Left kidney (tissue), 8 donors: ENCODE measurements at places on chromosomes 2 and 18. TPM values are rescaled to one million over a fixed set of nuclear protein-coding genes. Genes with fewer than 3 reads are reported as not detected.

DNA sequence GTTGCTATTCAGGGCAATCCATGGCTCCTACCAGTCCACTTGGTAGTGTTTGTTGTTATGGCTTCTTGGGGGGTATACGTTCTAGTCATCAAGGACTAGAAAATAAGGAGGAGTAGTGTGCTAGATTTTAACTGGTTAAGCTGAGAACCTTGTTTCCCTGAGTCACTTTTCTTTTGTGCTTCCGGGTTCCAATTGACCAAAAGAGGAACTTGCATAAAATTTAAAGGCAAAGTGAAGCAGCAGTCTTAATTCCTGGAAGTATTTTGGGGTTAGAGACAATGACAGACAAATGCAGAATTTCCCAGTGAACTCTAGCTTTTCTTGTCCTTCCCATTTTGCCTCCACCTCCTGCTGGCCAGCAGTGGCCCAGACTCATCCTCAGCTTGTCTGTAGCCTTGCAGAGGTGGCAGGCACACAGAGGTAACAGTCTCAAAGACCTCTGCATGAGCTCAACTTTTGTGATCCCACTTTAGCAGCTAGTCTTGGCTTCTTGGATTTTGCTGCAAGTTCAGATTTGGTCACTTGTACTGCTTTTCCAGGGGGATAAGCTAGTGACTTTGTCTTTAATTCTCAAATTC is 1105.8 kb upstream of the NXPH2 start:
- DNase-seq, result no peak

DNA sequence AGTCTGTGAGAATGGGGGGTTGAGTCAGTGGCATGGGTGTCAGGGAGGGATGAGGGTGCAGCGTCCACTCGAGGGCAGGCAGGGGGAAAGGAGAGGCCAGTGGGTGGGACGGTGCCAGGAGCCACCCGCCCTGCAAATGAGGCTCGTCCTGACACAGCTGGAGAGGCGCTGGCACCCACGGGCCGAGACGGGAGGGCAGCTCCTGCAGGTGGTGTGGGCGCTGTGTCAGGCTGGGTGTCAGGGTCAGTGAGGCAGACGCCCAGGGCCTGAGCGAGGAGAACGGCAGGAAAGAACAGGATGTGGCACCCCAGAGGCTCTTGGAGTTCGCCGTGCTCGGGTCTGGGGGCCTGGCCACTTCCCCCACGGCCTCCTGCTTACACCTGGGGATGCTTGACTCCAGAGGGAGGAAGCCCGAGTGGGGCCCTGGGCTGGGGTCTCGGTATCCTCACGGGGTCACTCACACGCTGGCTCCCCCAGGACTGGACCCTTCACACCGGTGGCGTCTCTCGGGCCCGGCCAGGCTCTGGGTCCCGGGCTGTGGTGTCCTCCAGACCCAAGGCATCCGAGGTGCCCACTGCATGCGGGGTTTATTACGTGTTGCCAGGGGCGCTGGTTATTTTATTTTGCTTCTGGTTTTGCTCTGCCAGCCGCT is 130.5 kb upstream of the CTDP1 start:
- DNase-seq, result no peak

DNA sequence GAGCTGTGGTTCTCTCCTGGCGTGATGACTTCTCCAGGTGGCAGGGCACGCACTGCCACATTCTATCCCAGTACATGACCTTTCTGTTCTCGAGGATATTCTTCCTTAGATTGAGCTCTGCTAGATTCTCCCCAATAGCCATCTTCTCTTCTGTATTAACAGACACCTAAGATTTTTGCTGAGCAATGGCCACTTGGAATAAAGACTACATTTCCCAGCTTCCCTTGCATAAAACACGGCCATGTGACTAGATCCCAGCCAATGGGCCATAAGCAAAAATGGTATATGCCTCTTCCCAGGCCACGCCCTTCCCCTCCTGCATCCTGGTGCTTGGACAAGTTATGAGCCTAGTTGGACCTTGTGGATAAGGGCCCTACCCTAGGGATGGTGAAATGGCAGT is 82.1 kb downstream of the EIF2AK3 start:
- no peak for DNase-seq

GRCh38 chr2:95337829-95338228 is 40.7 kb downstream of the KCNIP3 start:
- no peak for DNase-seq

- no peak for DNase-seq
These were observed 640.2 kb upstream of the SLC39A10 start for GRCh38 chr2:195016841-195017240.

- peak; percentile 26 for DNase-seq
These were observed 56.9 kb downstream of the DYSF start for GRCh38 chr2:71510196-71510807.

DNA sequence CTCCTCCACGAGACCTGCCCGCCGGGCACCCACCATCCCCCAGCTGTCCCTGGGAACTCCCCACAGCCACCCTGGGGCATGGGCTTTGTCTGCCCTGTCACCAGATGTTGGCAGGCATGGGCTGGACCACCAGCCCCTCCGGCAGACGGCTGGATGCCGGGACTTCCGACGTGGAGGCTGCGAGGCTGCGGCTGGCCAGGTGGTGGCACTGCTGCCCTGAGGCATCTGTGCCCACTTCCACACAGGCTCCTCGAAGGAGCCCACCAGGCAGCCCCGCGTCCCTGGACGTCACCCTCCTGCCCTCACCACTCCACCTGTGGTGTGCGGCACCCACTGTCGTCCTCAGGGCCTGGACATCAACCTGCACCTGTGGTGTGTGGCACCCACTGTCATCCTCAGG is 319.9 kb upstream of the SALL3 start:
- DNase-seq, result no peak

Gene DSG1
- 0.05 TPM for polyA plus RNA-seq

Gene SLC35F6
- 15.8 TPM for polyA plus RNA-seq

Gene SCN3A
- 0.60 TPM for polyA plus RNA-seq

Gene EPB41L5
- polyA plus RNA-seq, result 106 TPM

Gene ITPRIPL1
- 5.2 TPM for polyA plus RNA-seq

Gene SNORC
- 1.6 TPM for polyA plus RNA-seq

Gene C2orf78
- polyA plus RNA-seq, result not detected
